Lower lobe of right lung (tissue), 2 donors: ENCODE measurements at places on chromosomes 2 and 18.

GRCh38 chr2:96308248-96308647 lies 2.9 kb upstream of the SNRNP200 start:
- DNase-seq, result no peak
- H3K27ac ChIP-seq, result no peak overlapping the region
- peaks cover 24% of the 10 kb centered on the region for H3K4me1 ChIP-seq
- no peak overlapping the region for H3K4me3 ChIP-seq

DNA sequence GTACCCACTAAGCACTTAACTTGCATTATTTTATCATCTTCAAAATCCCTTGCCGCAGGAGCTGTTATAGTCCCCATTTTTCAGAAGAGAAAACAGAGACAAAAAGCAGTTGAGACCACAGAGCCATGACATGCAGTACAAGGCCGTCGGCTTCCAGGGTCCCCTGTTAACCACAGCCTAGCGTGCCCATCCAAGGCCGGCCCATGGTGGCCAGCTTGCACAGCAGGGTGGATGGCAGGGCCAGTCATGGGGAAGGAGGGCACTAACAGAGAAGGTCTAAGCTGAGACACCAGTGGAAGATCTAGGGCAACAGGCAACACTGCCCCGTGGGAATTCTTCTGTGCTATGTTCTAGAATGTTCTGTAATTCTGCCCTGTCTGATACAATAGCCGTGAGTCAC lies 192.6 kb upstream of the ID2 start:
- H3K4me1 ChIP-seq, result peaks cover 34% of the 10 kb centered on the region
- no peak for DNase-seq
- H3K27ac ChIP-seq, result peak overlapping the region; percentile 38
- H3K4me3 ChIP-seq, result no peak overlapping the region
- no peaks in the 10 kb centered on the region for H3K27me3 ChIP-seq
- no peaks in the 10 kb centered on the region for H3K36me3 ChIP-seq

GRCh38 chr18:33404244-33404873 lies 36.2 kb downstream of the CCDC178 start:
- no peaks in the 10 kb centered on the region for H3K36me3 ChIP-seq
- no peak overlapping the region for H3K4me3 ChIP-seq
- DNase-seq, result no peak
- no peaks in the 10 kb centered on the region for H3K4me1 ChIP-seq
- no peaks in the 10 kb centered on the region for H3K27me3 ChIP-seq

- no peak for DNase-seq
- no peaks in the 10 kb centered on the region for H3K4me1 ChIP-seq
- no peaks in the 10 kb centered on the region for H3K36me3 ChIP-seq
- no peak overlapping the region for H3K4me3 ChIP-seq
- H3K27ac ChIP-seq, result no peak overlapping the region
These were observed 201.2 kb downstream of the ASB1 start for GRCh38 chr2:238627899-238628298.

DNA sequence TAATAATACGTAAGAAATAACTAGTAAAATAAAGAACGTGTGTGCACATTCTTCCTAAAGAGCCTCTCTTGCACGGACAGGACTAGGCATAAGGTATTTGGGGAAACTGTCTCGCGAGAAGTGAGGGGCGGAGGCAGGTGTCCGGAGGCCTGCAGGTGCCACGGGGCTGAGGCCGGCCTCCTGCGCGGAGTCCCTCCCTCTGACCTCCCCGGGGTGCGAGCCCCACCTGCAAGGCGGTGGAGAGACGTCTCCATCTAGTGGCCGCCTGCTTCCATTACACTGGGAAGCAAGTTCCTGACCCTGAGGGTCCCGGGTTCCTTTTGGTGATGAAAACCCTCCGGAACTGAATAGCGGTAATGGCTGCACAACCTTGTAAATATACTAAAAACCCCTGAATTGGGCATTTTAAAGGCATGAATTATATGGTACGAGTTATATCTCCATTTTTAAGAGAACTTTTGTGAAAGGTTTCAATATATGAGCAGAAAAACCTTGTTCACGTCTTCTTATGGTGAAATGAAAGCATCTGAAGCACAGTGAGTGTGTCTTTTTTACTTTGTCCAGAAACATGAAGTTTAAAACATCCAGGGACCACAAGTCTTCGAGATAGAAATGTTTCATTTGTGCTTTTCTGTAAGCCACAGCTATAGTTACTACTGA lies 35.5 kb upstream of the CTDP1 start:
- H3K27ac ChIP-seq, result no peak overlapping the region
- H3K4me1 ChIP-seq, result peaks cover 21% of the 10 kb centered on the region
- no peak overlapping the region for H3K4me3 ChIP-seq
- H3K36me3 ChIP-seq, result no peaks in the 10 kb centered on the region
- DNase-seq, result peak; percentile 73

- no peak overlapping the region for H3K4me3 ChIP-seq
- H3K4me1 ChIP-seq, result no peaks in the 10 kb centered on the region
- H3K36me3 ChIP-seq, result no peaks in the 10 kb centered on the region
- no peak overlapping the region for H3K27ac ChIP-seq
These were observed 63.3 kb upstream of the CDCA7 start for GRCh38 chr2:173291412-173291811.

DNA sequence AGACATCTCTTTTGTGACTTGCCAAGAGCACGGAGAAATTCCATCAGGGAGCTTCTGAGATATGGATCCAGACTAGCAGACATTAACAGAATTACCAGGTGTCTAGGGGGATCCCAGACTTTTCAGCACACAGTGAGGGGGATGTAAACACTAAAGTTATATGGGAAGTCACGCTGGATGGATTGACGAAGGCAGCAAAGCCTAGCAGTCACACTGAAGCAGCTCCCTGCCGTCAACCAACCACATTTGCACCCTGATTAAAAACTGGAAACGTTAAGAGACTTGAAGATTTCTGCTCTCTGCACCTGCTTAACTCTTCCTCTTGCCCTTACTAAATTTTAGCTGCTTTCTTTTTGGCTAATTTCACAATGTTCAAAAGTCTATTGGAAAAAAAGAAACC lies 62.5 kb upstream of the BCL2L11 start:
- H3K27me3 ChIP-seq, result no peaks in the 10 kb centered on the region
- no peak overlapping the region for H3K27ac ChIP-seq
- no peaks in the 10 kb centered on the region for H3K36me3 ChIP-seq
- no peak overlapping the region for H3K4me3 ChIP-seq

DNA sequence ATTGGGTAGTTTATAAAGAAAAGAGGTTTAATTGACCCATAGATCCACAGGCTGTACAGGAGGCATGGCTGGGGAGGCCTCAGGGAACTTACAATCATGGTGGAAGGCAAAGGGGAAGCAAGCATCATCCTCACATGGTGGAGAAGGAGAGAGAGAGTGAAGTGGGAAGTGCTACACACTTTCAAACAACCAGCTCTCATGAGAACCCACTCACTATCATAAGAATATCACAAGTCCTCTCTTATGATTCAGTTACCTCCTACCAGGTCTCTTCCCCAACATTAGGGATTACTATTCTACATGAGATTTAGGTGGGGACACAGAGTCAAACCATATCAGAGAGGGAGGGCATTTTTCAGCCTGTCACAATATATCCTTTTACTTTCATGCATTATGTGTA lies 22.7 kb upstream of the DOCK10 start:
- H3K4me1 ChIP-seq, result no peaks in the 10 kb centered on the region
- H3K27me3 ChIP-seq, result no peaks in the 10 kb centered on the region
- no peak overlapping the region for H3K27ac ChIP-seq
- no peaks in the 10 kb centered on the region for H3K36me3 ChIP-seq
- no peak for DNase-seq

DNA sequence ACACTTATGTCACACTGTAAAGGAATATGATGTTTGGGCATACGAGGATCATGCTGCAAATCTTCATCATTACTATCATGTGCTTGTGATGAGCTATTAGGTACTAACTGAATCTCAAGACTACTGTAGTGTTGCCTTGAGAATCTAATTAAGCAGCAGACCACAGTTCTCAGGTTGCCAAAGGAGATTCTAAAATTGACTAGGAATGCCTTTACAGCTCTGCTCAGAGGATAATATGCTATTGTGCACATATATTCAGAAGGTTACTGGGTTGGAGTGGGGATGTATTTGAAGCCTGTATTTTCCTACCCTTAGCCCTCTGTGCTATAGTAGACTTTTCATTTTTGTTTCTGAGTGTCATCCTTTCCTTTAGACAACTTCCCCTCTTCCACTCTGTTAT lies 175.1 kb downstream of the CDH19 start:
- H3K4me1 ChIP-seq, result no peaks in the 10 kb centered on the region
- H3K27me3 ChIP-seq, result no peaks in the 10 kb centered on the region
- no peak overlapping the region for H3K4me3 ChIP-seq
- no peak for DNase-seq
- H3K36me3 ChIP-seq, result no peaks in the 10 kb centered on the region
- no peak overlapping the region for H3K27ac ChIP-seq

DNA sequence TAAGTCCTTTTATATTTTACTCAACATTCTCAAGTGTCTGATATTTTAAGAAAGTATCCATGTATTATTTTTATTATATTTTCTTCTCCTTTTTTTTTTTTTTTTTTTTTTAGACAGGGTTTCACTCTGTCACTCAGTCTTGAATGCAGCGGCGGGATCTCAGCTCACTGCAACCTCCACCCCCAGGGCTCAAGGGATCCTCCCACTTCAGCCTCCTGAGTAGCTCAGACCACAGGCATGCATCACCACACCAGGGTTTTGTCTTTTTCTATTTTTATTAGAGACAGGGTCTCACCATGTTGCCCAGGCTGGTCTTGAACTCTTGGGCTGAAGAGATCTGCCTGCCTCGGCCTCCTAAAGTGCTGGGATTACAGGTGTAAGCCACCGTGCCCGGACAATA lies 212.1 kb downstream of the TCF4 start:
- no peak overlapping the region for H3K27ac ChIP-seq
- DNase-seq, result no peak
- H3K4me1 ChIP-seq, result no peaks in the 10 kb centered on the region
